ENCODE measurements at places on chromosomes 3 and 15.

GRCh38 chr3:37511463-37511920 is 337.1 kb upstream of the LRRFIP2 start:
- DNase-seq: no peak

- DNase-seq: no peak
Observed at GRCh38 chr15:50544368-50544767, 2.1 kb downstream of the USP50 start.

DNA sequence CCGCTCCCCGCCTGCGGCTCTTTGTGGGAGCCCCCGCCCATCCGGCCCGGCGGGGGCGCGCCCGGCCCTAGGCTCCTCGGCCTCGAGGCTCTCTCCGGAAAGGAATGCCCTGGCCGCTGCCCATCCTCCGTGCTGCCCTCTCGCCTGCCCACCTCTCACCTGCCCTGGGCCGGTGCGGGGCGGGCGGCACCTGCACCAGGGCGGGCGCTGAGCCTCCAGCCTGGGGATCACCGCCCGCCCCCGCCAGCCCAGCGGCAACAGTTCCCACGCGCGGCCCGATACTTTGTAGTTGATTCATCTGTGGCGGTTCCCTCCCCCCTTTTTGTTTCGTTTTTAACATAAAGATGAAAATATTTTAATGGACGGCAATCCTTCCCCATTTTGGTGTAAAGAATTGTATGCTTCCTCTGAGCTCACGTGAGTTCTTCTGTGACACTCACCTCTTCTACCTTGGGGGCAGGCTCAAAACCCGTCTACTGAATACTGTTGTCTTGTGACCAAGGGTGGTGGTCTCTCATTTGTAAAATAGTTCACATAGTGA is 1.9 kb downstream of the KLF13 start:
- no peak for DNase-seq

DNA sequence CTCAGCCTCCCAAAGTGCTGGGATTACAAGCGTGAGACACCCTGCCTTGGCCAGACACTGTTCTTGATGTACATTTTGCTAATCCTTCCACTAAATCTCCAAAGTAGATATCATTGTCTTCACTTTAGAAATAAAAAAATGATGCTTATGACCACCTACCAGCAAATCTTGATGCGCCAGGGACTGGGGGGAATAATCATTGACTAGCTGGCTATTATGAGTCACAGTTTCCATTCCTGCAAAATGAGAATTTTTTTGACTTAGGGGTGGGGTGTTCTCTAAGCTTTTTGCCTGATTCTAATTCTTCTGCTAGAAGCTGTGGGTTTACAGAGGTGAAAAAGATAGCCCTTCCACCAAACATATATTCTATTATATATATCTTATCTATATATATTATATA is 17.1 kb upstream of the RFC4 start:
- no peak for DNase-seq

- DNase-seq: no peak
Observed at GRCh38 chr15:71632576-71633195, 177.7 kb upstream of the NR2E3 start.

DNA sequence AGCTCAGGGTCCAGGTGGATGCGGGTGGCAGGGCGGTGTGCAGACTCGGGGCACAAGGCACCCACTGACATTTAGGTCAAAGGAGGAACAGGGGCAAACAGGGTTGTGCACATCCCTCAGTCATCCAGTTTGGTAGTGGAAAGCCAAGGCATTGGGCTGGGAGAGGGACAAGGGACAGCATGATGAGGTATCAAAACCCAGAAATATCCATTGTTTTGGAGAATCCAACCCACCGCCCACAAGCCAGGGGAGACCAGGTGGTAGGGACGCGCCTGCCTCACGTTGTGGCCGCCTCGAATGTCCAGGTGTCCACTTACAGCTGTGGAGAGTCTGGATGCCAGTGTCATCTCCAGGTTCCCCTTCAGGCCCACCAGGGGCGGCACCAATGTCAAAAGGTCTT is 33.3 kb downstream of the SLC41A3 start:
- no peak for DNase-seq

DNA sequence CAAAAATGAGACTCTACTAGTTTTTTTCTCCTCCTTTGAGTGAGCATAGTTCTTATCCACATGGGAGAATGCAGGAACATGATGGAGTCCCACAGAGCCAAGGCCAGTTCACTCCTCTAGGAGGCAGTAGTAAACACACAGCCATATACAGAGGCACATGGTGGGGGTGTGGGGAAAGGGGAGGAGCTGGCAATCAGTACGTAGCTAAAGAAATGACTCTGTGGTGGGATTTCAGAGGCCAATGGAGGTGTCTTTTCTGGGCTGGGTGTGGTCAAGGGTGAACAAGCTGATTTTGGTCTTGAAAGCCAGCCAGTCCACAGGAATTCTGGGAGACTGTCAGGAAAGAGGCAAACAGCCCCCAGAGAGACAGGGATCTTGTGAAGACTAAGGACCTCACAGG is 6.6 kb upstream of the RAB11A start:
- no peak for DNase-seq
